Neuronal stem cell (in vitro differentiated cells): ENCODE measurements at places on chromosomes 11 and 22.

DNA sequence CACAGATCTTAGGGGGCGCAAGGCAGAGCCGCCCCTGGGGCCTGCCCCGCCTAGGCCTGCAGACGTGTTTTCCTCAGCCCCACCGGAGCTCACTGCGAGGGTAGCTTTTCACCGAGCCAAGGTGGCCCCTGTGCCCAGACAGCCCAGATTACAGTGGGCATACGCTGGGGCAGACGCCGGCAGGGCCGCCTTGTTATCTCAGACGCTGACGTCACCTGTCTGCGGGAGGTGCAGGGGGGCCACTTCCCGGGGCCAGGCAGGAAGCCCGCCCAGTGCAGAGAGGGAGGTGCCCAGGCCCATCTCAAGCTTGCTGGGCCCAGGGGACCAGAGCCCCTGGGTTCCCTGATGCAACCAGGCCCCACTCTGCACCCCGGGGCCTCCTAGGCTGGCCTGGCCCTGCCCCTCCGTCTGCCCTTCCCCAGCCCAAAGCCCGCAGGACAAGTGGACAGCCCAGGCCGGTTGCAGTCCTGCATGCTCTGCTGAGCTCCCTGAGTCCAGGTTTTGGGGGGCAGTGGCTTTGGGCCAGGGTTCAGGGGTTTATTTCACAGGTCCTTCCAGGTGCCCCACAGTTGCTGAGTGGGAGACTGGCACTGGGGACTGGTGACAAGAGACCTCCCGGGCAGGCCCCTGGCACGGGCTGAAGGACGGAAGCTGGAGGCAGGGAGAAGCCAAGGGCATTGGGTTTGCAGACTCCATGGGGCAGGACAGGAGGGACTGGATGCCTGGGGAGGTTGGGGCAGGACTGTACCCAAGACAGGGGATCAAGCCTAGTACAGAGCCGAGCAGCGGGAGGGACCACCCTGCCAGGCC lies 38.6 kb downstream of the IGF2 start:
- peaks cover 15% of the 10 kb centered on the region for H3K4me1 ChIP-seq
- no peak for DNase-seq
- no peaks in the 10 kb centered on the region for H3K27me3 ChIP-seq
- H3K27ac ChIP-seq, result no peak overlapping the region
- no peak overlapping the region for H3K4me3 ChIP-seq

- H3K27me3 ChIP-seq, result no peaks in the 10 kb centered on the region
- no peak for DNase-seq
- H3K27ac ChIP-seq, result peak overlapping the region; percentile 99
- H3K4me3 ChIP-seq, result no peak overlapping the region
Observed at GRCh38 chr22:32334660-32335365, 22.9 kb upstream of the RFPL3 start.

DNA sequence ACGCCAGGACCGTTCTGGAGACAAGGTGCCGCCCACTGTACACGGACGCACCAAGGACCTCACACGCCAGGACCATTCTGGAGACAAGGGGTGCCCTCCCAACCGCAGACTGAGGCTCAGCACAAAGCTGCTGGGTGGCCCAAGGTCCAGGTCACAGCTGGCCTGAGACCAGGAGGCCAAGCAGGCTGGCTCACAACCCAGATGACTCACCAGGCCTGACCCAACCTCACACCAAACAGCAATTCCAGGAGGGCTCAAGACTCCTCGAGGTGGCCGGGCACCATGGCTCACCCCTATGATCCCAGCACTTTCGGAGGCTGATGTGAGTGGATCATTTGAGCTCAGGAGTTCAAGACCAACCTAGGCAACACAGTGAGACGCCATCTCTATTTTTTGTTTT lies 14.8 kb downstream of the BRD1 start:
- no peaks in the 10 kb centered on the region for H3K4me1 ChIP-seq
- H3K4me3 ChIP-seq, result no peak overlapping the region
- no peak overlapping the region for H3K27ac ChIP-seq
- H3K36me3 ChIP-seq, result peaks cover 27% of the 10 kb centered on the region
- no peak for DNase-seq

- no peak overlapping the region for H3K27ac ChIP-seq
- H3K4me3 ChIP-seq, result no peak overlapping the region
- H3K4me1 ChIP-seq, result peaks cover 2% of the 10 kb centered on the region
- DNase-seq, result no peak
Observed at GRCh38 chr11:128546916-128547315, 40.4 kb downstream of the ETS1 start.

DNA sequence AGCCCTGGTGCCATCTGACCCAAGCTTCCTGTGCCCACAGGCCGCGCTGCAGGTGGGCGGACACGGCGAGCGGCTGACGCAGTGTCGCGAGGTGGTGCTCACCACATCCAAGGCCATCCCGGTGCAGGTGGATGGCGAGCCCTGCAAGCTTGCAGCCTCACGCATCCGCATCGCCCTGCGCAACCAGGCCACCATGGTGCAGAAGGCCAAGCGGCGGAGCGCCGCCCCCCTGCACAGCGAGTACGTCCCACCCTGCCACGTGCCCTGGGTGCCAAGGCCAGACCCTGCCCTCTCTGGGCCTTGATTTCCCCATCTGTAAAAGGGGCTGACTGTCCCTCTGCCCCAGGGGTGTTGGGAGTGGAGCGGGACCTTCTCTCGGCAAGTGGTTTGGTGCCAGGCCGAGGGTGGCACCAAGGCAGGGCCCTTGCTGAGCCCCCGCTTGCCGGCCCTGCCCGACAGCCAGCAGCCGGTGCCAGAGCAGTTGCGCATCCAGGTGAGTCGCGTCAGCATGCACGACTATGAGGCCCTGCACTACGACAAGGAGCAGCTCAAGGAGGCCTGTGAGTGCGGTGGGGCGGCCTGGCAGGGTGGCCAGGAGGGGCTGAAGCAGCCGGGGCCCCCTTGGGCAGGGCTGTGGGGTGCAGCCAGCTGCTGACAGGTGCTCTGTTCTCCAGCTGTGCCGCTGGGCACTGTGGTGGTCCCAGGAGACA lies 5.9 kb upstream of the MDK start:
- H3K27me3 ChIP-seq, result no peaks in the 10 kb centered on the region
- DNase-seq, result no peak
- H3K36me3 ChIP-seq, result peaks cover 61% of the 10 kb centered on the region
- no peak overlapping the region for H3K27ac ChIP-seq

DNA sequence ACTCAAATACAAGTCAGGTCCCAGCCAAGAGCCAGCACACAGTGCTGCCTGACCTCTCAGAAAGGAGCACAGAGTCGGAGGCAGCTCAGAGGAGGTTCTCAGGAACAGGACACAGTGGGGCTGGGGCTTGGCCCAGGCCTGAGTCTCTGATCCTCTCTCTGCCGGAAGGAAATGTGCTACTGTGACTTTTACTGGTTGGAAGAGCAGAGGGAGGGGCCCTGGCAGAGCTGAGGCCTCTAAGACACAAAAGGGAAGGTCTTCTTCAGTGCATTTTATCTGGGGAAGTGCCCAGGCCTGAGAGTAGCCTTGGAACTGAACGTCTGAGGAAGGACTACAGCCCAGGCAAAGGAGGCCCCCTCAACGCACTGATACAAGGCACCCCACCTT lies 16.2 kb upstream of the CASTOR1 start:
- no peak for DNase-seq
- no peak overlapping the region for H3K27ac ChIP-seq
- no peaks in the 10 kb centered on the region for H3K36me3 ChIP-seq
- H3K4me1 ChIP-seq, result peaks cover 8% of the 10 kb centered on the region

DNA sequence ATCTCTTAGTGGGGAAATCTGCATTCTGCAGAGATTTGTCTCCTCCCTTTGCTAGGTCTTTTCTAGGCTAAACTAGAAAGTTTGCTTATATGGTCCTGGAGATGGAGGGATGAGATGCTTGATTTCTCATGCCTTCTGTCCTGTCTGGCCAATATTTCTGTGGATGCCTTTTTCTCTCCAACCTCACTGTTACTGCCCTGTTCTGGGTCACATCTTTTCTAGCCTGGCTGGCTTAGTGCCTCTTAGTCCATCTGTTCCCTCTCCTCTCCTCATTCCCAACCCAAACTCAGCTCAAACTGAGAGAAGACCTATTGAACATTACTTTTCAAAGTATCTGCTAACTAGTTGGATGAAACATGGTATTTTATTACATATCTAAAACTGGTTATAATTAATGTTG lies 62.0 kb downstream of the RRM1 start:
- H3K36me3 ChIP-seq, result no peaks in the 10 kb centered on the region
- H3K27me3 ChIP-seq, result no peaks in the 10 kb centered on the region
- DNase-seq, result no peak
- H3K4me3 ChIP-seq, result no peak overlapping the region
- H3K4me1 ChIP-seq, result no peaks in the 10 kb centered on the region

DNA sequence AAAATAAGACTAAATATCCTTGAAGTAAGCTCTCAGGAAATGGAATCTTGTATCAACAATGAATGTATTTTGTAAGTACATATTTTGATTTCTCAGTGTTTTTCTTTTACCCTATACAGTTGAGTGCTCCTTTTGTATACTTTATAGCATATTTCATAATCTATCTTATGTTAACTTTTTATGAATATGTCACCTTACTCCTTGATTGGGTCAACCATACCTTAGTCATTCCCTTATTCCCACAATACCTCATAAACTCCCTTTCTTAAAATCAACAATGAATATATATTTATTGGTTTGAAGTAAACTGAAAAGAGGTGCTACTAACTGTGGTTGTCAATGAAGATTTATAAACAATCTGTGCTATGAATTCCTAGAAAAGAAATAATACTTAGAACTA lies 686.2 kb downstream of the METTL15 start:
- no peak for DNase-seq
- peaks cover 2% of the 10 kb centered on the region for H3K4me1 ChIP-seq
- H3K27ac ChIP-seq, result no peak overlapping the region
- no peak overlapping the region for H3K4me3 ChIP-seq
- H3K27me3 ChIP-seq, result no peaks in the 10 kb centered on the region

DNA sequence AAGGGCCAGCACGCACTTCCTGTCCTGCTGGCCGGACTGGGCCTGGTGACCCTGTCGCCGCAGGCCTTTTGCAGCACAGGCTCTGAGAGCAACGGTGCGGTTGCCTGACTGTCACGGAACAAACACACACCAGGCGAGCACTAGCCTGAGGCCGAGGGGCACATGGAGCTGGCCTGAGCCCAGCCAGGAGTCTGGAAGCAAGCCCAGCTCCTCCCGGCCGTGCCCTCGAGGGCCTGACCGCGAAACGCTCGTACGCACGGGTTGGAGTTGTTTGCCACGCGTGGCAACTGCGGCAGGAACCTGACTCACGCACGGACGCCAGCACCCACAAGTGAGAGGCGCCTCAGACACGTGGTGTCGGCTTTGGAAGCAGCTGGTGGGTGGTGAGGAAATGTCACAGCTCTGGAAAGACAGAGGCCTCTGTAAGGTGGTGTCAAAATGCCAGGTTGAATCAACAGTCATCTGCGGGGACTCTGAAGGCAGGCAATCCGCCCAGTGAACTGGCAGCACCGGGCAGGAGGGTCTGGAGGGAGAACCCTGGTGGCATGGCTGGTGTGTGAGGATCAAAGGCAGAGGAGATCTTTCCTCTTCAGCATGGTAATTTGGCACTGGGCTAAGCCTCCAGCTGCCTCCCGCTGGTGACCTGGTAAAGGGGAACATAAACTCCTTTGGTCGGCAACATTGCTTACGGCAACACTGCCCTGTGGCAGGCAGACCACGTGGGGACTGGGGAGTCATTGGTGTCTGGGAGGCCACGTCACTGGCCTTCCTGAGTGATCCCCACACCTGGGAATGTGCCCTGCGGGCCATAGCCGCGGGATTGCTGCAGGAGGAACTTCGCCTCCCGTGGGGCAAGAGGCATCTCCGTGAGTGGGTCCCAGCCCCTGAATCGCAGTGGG lies 15.3 kb upstream of the IL17REL start:
- no peaks in the 10 kb centered on the region for H3K4me1 ChIP-seq
- no peaks in the 10 kb centered on the region for H3K36me3 ChIP-seq
- H3K27me3 ChIP-seq, result no peaks in the 10 kb centered on the region
- no peak overlapping the region for H3K27ac ChIP-seq
- DNase-seq, result no peak

- H3K27me3 ChIP-seq, result no peaks in the 10 kb centered on the region
- H3K4me1 ChIP-seq, result no peaks in the 10 kb centered on the region
- peaks cover 4% of the 10 kb centered on the region for H3K36me3 ChIP-seq
- H3K4me3 ChIP-seq, result no peak overlapping the region
Observed at GRCh38 chr11:3128356-3129180, 36.5 kb downstream of the OSBPL5 start.

DNA sequence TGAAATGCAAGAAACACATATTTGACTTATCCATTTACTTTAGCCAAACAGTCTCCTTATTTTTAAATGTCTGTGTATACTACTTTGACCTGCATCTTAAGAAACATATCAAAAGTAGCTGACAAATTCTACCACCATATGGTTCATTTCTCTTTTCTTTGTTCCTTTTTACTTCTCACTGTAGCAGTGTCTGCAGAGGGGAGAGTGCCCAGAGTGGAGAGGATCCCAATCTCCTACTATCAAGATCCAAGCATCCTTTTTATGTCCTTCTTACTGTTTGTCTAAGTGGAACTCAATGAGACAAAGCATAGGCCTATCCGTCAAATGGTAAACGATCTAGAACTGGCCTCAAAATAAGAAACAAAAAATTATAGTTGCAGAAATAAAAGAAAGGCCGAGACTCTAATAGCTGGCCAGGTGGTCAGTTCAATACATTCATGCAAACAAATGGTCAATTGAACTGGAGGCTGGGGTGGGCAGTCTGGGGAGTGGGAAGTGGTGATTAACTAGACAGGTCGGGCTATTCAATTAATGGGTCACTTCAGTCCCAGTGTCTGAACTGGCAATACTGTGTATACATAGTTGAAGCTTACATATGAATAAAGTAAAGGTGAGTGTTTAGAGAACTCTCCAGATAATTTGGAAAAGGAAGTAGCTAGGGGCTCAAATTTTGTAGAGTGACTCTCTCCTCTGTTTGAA lies 149.1 kb downstream of the MAML2 start:
- peaks cover 12% of the 10 kb centered on the region for H3K4me1 ChIP-seq
- no peaks in the 10 kb centered on the region for H3K36me3 ChIP-seq
- H3K4me3 ChIP-seq, result no peak overlapping the region
- H3K27ac ChIP-seq, result peak overlapping the region; percentile 75
- no peaks in the 10 kb centered on the region for H3K27me3 ChIP-seq

DNA sequence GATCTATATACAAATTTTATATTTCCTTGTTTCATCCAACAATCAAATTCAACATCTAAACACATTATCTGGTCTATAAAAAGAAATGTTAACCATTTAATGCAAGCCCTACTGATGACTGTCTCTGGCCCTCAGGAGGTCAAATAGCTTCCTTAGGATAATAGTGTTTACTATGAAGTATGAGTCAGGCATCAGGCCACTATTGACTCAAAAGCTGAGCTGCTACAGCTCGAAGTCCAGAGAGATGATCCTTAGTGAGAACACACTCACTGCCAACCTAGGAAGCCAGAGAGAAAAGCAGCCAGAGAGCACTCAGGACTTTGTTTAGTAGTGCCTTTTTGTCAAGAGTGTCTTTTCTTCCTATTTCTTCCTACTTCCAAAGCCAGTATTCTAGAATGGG lies 171.8 kb downstream of the SOX6 start:
- no peak overlapping the region for H3K4me3 ChIP-seq
- no peak overlapping the region for H3K27ac ChIP-seq
- H3K27me3 ChIP-seq, result no peaks in the 10 kb centered on the region
- H3K4me1 ChIP-seq, result peaks cover 5% of the 10 kb centered on the region
- DNase-seq, result no peak
- H3K36me3 ChIP-seq, result no peaks in the 10 kb centered on the region
